ENCODE measurements at places on chromosomes 13 and 19.

DNA sequence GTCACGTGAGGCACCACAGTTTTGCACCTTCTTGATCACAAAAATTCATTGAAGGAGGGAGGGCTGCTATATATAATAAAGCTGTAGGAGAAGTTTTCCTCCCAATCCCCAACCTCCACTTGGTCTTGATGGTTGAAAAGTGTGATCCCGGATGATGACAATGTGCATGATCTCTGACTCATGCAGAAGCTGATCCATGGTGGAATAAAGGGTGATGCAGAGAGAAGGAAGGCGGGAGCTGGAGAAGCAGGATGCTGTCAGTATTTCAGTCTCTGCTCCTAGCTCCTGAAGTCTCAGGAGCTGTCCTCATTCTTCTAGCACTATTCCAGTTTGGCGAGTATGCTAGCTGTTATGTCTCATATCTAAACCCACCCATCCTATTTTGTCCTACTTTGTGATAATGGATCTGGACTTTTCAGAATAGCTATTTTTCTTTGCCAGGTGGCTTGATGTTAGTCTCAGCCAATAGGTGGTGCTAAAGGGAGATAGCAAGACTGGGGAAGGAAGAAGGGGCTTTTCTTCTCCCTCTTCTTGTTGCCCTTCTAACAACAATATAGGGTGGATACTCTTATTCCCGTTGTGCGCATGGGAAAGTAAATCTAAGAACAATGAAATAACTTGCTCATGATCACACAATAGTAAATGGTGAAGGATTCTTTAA, 65.6 kb upstream of the HTR2A start:
- no peak for DNase-seq

GRCh38 chr13:44368599-44369368, 4.8 kb upstream of the SERP2 start:
- DNase-seq, result no peak

DNA sequence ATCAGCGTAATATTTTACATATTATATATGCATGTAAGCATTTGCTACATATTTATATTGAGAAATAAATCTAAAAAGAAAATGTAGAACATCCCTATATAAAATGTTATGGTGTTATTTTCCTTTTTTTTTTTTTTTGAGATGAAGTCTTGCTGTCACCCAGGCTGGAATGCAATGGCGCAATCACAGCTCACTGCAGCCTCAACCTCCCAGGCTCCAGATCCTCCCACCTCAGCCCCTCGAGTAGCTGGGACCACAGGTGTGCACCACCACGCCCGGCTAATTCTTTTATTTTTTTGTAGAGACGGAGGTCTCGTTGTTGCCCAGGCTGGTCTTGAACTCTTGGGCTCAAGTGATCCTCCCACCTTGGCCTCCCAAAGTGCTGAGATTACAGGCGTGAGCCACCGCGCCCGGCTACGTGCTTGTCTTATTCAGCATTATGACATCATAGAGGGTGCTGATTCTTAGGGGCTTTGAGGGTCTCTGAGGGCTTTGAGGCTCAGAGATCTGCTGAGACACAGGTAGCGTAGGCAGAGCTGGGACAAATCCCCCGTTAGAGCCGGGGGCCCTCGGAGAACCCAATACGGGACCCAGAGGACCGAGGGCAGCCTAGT, 101.9 kb downstream of the GADD45B start:
- no peak for DNase-seq

DNA sequence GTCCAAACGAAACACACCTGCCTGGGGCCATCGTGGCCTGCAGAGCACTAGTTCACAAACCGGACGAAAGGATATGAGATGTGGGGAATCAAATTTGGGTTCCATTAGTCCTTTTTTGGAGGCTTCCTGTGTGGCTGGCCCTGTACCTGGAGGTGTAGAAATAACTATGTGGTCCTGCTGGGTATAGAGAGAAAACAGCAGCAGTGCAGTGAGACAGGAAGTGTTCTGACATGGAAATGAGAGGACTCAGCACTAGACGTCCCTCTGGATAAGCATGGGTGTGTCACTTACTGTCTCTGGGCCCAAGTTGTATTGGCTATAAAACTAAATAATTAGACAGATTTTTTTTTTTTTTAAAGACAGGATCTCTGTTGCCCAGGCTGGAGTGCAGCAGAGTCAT, 12.3 kb downstream of the KDELR1 start:
- DNase-seq, result no peak

DNA sequence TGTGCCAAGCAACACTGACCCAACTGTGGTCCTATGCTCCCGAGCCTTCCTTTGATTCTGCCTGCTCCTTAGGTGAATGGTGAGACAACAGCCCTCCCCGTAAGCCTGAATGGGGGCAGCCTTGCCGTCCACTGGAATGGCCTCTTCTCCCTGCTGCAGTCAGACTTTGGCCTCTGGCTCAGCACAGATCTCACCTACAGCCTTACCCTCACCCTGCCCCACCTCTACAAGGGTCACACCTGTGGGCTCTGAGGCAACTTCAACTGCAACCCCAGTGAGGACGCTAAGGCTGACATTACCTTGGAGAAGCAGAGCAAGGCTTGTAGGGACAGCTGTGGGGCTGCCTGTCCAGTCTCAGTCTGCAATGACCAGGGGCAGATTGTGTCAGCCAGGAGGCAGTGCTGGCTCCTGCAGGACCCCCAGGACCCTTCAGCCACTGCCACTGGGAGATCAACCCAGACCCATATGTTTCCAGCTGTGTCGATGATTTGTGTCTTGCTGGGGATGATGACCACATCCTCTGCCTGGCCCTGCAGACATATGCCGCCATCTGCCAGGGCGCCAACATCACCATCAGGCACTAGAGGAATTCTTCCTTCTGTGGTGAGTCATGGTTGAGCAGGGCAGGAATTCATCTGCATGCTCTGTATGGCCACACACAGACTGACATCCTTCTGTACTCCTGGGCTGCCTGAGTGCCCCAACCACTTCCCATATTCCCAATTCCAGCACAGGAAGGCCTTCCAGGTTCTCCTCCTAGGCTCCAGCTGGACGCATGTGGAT, 27.3 kb upstream of the FXYD3 start:
- DNase-seq, result no peak

DNA sequence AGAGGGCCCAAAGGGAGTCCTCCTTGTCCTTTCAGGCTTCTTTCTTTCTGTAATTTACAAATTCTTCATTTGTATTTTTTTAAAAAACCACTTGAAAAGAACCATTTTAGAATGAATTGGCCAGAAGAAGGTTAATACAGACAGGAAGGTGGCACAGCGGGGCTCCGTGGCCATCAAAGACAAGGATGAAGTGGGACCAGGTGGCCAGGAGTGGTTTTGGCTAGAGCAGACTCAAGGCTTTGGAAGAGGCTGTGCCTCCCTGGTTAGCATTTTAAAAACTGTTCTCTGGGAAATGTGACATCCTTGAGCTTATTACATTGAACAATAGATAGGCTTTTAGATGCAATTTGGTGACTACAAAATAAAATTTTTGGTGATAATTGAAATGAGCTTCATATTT, 48.4 kb downstream of the ATP8A2 start:
- no peak for DNase-seq

DNA sequence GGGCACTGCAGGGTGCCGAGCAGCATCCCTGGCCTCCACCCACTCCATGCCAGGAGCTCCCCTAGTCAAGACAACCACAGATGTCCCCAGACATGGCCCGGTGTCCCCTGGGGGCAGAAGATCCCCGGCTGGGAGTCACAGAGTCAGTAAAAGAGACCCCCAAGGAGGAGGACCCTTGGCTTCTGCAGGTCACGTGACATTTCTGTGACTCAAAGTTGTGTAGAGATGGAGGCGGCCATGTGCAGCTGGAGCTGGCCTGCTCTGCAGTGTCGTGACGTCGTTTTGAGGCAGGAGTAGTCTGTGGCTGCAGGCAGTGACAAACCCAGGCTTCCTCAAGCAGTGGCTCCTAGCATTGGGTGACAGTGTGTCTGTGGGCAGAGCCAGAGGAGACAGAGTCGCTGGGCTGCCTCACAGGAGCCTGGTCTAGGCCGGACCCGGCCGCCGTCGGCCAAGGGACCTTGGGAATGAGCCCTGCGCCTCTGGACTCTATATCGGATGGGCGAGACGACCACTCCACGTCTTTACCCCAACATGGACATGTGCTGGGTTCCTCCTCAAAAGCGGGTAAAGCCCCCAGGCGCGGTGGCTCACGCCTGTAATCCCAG, 7.7 kb upstream of the DIRAS1 start:
- no peak for DNase-seq

GRCh38 chr13:97245011-97245410, 22.9 kb downstream of the MBNL2 start:
- no peak for DNase-seq

DNA sequence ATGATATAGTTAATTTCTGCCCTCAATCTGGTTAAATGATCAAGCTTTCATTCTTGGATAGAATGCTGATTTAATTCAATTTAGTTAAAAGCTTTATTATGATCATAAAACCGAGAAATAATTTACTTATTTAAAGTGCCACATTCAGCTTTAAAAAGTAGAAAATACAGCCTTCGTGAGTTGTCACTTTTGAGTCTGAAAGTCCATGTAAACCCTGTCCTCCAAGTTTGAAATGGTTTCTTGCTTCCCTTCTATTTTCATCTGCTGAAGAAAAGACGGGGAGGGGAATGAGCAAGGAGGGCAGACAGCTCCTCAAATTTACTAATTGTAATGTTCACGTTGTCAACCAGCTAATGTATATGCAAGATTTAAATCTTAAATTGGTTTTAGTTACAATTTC, 59.5 kb downstream of the NDFIP2 start:
- DNase-seq, result no peak

DNA sequence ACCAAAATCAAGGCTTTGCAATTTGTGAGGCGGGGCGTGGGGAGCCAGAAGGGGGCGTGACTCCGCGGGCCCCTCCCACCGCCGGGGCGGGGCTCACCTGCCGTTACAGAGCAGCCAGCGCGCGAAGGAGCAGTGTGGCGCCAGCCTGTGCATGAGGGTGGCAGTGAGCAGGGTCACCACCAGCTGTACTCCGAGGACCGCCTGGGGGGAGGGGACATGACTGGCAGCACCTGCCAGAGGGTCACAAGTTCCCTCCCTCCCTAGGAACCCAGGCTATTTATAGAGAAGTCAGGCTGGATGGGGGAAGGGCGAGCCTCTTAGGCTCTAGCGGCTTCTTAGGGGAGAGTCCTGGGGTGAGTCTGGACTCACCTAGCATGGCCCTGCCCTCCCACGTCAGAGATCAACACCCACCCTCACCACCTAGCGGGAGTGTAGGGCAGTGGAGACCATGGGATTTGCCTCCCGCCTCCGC, 3.6 kb downstream of the TMEM161A start:
- no peak for DNase-seq

DNA sequence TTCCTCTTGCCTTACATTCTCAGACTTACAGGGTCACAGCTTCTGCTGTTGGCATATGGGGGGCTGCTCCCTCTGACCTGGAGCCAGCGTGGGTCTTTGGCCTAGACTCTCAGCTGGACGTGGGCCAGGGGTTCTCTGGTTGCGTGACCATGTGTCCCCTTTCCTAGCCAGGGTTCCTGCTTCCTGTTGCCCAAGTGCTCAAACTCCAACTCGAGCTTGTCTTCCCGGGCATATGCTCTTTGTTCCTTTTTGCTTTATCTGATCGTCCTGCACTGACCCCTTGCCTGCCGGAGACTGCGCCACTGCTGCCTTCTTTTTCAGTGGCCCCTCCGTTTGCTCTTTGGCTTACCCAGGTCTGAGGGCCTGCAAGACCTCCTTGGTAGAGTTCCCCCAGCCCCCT, 25.3 kb upstream of the GPR183 start:
- no peak for DNase-seq

GRCh38 chr13:46679369-46680120, 117.4 kb downstream of the ESD start:
- no peak for DNase-seq

DNA sequence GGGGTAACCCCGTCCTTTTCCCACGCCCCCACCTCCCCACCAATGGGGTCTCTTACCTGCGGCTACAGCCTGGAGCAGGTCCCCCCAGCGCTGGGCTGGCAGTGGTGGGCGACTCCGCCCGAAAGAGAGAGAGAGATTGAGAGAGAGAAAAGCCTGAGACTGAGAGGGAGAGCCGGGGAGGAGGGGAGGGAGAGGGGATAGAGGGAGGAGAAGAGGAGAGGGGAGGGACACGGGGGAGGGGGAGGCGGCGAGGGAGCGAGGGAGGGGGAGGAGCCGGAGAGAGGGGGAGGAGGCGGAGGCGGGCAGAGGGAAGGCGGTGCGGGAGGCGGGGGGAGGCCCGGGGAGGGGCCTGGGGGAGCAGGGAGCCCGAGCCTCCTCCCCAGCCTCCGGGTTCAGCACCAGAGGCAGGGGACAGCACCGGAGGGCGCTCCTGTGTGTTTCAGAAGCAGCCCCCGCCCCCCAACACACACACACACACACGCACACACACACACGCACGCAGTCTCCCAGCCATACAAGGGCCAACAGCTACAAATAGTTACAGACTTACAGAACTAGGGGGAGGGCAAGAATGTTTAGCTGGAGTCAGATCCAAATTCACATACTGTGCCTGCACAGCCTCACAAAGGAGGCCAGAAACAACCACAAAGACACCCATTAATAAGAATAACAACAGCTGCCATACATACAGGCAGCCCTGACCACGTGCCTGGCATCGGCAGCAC, at the start of gene SLC8A2:
TSS of gene SLC8A2 (minus strand) at position 161 of the 725 bp plus-strand sequence. CDS start 5,490 bp downstream, outside the sequence.
- no peak for DNase-seq

DNA sequence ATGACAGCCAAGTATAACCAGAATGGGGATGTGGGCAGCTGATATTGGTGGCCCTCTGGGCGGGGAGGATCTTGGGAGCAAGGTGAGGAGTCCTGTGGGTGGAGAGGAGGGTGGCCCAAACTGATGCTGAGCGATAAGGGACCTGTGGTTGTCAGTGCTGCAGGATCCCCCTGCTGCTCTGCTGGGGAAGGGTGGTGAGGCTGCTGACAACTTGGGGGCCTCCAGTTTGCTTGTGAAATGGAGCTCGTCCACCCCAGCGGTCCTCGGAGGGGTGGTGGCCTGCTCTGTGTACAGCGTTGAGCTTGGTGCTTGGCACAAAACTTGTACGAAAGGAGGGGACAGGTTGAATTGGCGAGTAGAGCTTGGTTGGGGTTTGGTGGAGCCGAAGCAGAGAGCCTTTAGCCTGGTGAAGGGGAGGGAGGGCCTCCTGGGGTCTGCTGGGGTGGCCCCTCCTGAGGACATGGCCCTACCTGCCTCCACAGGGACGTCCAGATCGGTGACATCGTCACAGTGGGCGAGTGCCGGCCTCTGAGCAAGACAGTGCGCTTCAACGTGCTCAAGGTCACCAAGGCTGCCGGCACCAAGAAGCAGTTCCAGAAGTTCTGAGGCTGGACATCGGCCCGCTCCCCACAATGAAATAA, 2.9 kb downstream of the RPS11 start:
- DNase-seq, result no peak

- no peak for DNase-seq
These were observed 568 bp downstream of the ATP11A start for GRCh38 chr13:112690283-112690929.

DNA sequence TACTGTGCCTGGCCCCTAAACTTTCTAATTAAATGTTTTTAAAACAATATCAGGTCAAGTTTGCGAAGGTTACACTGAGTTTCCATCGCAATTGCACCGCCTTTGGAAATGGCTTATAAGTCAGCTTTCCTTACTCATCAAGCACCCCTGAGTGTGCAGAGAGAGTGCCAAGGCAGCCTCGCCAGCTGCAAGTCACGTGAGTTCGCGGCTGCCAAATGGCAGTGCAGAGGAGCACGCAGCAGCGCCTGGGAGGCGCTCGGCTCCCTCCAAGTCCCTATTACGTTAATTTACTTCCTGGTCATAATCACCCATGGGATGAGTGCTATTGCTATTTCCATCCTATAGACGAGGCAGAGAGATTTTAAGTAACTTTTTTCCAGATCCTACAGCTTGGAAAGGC, 319.6 kb downstream of the TEX29 start:
- no peak for DNase-seq

- DNase-seq, result no peak
These were observed 1.3 kb downstream of the PNMA8B start for GRCh38 chr19:46494146-46494940.

Measured in activated CD8-positive, alpha-beta memory T cell treated with anti-CD3 and anti-CD28 coated beads for 48 hours (primary cell).